ENCODE measurements at places on chromosomes 1 and 21.

- DNase-seq = no peak
Observed at GRCh38 chr1:99623554-99623953, 22.4 kb upstream of the PALMD start.

DNA sequence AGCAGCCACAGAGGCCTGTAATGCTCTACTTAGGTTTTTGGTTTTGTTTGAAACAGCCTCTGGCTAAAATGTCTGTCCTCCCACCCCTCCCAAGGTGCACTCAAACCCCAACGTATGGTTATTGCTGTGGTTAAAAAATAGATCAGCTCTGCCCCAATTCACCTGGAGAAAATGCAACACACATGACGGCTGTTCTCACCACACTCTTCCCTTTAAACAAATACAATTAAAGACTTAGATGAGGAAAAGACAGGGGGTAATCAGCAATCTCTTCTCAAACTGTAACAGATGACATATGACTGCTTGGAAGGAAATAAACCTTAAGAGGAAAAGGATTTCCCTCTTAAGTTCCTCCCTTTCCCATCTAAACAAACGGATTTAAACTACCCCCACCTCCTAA lies 6.2 kb upstream of the MTMR11 start:
- DNase-seq = no peak

- no peak for DNase-seq
Observed at GRCh38 chr1:18200136-18200717, 92.6 kb downstream of the IGSF21 start.

GRCh38 chr1:56434025-56434424 lies 145.3 kb downstream of the PLPP3 start:
- no peak for DNase-seq

DNA sequence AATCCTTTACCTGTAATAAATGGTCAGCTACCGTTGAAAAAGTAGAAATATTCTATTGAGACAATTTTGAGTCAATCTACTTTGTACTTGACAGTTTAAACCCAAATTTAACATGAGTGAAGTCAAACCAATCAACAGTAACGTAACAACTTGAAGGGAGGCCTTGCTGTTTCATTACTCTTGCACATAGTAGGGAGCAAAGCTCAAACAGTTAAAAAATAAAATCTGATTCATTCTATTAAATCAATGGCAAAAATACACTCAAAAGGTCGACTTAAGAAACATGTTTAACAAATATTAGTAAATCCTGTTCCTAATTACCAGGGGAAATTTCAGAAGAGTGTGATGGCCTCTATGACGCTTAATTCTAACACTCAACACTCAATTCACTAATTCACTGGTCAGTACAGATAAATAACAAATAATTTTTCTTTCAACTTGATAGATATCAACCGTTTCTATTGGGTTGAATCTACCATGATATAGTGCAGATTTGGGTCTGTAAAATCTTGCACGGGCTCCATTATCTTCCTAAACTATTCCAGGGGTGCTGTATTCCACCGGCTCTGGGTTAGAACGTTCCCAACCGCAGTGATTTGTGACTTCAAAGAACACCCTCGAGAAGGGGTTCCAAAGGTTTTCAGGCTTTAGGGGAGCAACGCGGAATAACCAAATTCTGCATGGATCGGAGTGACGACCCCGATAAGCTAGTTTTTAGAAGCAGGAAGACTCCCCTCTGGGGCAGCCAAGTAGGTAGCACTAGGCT lies 1.4 kb downstream of the TARBP1 start:
- DNase-seq = no peak
